ENCODE measurements at places on chromosomes 11 and 22.

- no peak for DNase-seq
Measured at GRCh38 chr11:64276653-64277431, 7.6 kb downstream of the BAD start.

GRCh38 chr11:133386262-133386661 is 146.0 kb downstream of the OPCML start:
- DNase-seq = no peak

DNA sequence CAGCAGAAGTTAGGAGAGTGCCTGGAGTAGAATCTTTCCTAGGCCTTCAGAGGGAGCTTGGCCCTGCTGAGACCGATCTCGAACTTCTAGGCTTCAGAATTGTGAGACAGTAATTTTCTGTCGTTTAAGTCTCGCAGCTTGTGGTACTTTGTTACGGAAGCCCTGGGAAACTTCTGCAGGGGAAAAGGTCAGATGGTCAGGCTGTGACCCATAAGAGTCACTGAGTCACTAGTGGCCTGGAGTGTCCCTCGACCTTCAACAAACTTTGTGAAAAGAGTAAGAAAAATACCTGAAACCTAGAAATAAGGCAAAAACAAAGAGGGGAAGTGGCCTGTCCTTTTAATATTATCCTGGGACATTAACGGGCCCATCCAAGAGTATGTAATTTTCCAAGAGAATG is 34.6 kb downstream of the CSNK2A3 start:
- no peak for DNase-seq

GRCh38 chr11:17595526-17596309 is 48.7 kb downstream of the OTOG start:
- DNase-seq = no peak

- DNase-seq = peak; percentile 5
Measured at GRCh38 chr11:26753723-26754504, 32.1 kb upstream of the SLC5A12 start.

DNA sequence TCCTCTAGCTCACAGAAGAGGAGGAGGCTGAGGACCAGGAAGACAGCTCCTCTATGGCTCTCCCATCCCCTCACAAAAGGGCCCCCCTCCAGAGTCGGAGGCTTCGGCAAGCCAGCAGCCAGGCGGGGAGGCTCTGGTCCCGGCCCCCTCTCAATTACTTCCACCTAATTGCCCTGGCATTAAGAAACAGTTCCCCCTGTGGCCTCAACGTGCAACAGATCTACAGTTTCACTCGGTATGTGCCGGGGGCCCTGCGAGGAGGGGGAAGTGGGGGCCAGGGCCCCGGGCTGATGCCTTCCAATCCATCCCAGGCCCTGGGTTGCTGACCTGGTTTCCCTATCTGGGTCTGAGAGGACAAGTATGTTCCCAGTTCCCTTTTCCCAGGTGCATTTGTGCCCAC is 7.9 kb downstream of the FOXR1 start:
- no peak for DNase-seq

DNA sequence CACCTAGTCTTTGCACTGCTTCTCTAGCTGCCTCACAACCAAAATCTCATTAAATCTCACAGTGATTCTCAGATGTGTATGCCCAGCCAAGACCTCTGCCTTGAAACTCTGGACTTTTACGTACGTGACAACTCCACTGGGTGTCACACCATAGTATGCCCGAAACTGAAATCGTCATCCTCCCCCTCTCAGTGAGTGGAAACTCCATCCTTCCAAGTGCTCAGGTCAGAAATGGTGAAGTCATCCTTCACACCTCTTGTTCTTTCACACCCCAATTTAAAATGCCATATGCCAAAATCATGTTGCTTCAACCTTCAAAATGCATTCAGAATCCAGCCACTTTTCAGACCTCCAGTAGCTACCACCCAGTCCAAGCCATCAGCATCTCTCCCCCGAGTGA is 42.5 kb downstream of the SFI1 start:
- no peak for DNase-seq

GRCh38 chr22:49151256-49152126 is 676.2 kb downstream of the BRD1 start:
- no peak for DNase-seq

- DNase-seq = no peak
Measured at GRCh38 chr22:43850529-43850928, 11.8 kb downstream of the SULT4A1 start.

- peak; percentile 92 for DNase-seq
Measured at GRCh38 chr11:120108154-120108784, 29.6 kb downstream of the TRIM29 start.

- DNase-seq = peak; percentile 21
Measured at GRCh38 chr11:110777775-110778174, 65.5 kb upstream of the ARHGAP20 start.

GRCh38 chr11:118927554-118928100 is 1.9 kb upstream of the BCL9L start:
- DNase-seq = no peak

DNA sequence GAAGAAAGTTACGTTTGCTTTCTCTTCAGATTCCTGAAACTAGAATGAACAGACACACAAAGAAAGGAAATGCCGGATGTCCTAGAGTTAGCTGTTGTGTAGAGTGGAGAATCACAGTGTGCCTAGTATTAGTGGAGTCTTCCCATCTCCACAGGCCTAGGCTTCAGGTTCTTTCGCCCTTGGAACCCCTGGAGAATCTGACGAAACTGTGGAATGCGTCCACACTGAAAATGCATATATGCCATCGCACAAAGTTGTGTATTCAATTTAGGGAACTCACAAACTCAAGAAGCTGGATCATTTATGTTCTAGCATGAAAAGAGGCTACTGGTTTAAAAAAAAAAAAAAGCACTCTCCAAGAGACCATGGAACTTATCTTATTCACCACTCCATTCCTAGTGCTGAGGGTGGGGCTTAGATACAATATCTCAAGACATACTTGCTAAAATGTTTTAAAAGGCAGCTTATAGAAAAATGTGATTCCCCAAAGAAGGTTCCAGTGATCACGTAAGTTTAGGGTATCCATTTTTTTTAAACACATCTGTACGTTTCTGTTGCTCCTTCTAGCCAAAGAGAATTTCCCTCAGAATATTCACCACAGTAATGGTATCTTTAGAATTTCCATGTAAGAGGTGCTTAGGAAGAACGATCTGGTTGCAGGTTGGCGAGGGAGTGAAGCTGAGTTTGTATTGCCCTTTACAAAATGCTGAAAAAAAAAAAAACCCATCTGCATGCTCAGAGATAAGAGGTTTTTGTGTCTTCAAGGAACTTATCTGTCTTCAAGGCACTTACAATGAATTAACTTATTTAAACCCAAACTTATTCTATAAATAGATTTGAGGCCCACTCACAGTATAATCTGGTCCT is 20.0 kb downstream of the MAML2 start:
- no peak for DNase-seq
